ENCODE measurements at places on chromosomes 2 and 18.
A peak's percentile ranks its signal among the peaks of the same experiment; 100 is the strongest.

- DNase-seq: no peak
Observed at GRCh38 chr2:202490479-202490878, 114.4 kb downstream of the BMPR2 start.

DNA sequence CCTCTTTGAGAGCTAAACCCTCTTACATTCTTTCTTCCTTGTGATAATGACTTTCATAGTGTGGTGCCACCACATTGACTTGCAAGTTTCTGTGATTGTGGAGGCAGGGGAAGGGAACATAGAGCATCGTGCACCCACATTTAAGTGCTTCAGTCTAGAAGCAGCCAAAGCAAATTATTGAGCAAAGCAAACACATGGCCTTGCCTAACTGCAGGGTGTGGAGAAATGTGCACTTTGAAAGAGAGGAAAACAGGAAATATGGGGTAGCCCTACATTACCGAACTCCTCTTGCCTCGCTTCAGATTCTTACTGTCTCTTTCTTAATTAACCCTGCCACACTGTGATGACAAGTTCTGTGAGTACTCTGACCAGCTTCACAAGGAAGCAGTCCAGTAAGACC is 814.6 kb downstream of the SLC4A3 start:
- no peak for DNase-seq

- DNase-seq: no peak
Observed at GRCh38 chr2:239035361-239035814, 187.5 kb downstream of the TWIST2 start.

DNA sequence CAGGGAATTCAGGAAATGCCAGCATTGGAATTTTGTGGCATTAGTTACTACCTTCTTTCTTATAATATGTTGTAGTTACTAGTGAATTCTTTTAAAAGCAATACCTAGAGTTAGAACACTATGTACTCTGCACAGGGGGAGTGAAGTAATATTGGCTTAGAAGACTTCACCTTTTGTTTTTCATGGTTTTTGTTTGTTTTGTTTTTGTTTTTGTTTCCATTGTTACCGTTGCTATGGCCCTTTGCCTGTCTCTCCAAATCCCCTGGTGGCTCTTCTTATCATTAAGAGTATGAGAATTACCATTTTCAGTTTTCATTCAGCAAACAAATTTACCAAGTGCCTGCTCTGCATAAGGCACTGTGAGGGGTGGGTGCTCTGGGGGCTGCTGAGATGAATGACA is 160.1 kb downstream of the HAUS1 start:
- DNase-seq: no peak

- no peak for DNase-seq
Observed at GRCh38 chr2:191854382-191855372, 7.8 kb upstream of the CAVIN2 start.

DNA sequence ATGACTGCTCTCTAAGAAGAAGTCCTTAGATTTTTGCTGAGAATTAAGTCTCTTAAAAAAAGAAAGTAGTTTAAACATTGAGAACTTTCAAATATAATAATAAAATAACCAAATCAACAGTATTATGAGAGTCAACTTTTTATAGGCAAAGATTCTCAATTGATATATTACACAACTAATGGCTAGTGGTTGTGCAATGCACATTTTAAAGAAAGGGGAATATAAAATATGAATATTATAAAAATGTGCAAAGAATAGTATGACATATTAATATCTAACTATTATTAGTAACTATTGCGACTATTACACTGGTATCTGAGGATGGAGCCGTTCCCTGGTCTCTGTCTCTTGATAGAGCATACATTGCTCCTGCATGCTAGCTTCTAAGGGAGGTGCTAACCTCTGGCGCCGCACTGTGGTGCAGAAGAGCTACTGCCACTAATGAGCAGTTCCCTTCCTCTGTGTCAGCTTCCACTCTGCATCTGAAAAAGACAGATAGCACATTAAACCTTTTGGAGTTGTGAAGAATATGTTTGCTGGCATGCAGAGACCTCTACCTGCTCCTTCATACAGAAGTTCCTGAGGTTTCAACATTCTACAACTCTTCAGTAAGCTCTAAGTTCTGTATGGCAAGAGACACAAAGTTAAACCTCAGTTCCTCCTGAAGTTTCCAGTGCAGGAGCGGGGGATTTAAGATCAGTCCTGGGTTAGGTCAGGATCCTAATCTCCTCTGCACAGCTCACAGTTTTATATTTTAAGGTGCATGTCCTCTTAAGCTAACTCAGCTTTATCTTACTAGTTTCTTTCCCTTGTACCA is 3.5 kb upstream of the SLC9A2 start:
- no peak for DNase-seq

GRCh38 chr2:135916207-135916606 is 40.0 kb upstream of the MCM6 start:
- peak; percentile 4 for DNase-seq

GRCh38 chr2:199469514-199470360 is 12.0 kb upstream of the SATB2 start:
- DNase-seq: no peak

DNA sequence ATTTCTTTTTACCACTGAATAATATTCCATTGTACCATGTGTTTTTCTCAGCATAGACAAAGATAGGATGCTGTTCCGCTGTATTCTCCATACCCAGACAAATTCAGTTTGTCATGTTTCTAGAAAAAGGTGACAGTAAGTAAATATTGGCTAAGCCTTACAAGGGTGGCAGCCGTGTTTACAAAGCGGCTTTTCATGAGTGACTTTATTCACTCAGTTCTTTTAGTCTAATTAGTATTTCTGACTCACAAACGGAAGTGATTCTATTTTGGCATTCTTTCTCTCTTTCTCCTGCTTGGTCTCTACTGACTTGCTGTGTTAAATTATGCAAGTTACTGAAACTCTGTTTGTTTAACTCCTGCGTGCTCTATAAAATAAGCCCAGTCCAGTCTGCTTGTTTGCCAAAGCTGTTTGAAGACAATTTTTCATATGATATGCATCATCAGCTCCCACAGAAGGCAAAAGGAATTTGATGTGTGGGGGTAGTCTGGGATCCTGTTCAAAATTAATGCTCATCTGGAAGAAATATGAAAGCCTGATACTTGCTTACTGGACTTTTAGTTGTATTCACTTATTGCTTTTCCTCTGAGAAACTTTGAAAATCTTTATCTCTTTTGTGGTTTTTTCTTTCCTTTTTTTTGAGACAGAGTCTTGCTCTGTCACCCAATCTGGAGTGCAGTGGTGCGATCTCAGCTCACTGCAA is 2.3 kb upstream of the PLEKHH2 start:
- peak; percentile 31 for DNase-seq

- DNase-seq: no peak
Observed at GRCh38 chr2:196434217-196434616, 205.3 kb upstream of the CCDC150 start.

DNA sequence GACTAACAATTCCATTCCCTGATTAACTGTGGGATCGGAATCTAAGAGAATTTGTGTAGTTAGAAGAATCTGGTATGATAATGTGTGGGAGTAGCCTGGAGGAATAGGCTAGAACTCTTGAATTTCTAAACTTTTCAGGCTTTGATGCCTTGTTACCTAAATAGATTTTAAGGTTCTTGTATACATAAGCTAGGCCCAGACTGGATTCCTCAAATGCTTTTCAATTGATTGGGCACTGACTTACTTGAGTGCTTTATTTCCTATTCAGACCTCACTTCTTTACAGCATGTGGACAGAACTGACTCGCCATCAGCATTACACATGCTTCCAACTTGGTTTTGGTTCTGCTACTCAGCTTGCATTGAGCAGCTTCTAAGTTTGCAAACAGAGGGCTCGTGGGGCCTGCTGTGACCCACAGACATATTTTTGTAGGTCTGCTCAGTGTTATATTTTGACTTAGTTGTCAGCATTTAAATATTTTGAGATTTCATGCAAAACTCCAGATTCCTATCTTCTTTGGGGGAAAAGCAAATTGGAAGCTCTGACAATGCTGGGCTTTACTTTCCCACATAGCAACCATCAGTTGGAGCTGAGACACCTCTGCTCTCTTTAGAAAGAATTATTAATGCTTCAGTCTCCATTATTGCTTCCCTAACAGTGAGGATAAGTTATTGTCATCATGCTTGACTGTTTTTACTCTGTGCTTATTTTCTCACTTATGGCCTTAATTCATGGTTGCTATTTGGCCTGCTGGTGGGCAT is 5.7 kb downstream of the PARD3B start:
- no peak for DNase-seq

- DNase-seq: peak; percentile 55
Observed at GRCh38 chr2:219171231-219171651, 1.4 kb upstream of the SLC23A3 start.

DNA sequence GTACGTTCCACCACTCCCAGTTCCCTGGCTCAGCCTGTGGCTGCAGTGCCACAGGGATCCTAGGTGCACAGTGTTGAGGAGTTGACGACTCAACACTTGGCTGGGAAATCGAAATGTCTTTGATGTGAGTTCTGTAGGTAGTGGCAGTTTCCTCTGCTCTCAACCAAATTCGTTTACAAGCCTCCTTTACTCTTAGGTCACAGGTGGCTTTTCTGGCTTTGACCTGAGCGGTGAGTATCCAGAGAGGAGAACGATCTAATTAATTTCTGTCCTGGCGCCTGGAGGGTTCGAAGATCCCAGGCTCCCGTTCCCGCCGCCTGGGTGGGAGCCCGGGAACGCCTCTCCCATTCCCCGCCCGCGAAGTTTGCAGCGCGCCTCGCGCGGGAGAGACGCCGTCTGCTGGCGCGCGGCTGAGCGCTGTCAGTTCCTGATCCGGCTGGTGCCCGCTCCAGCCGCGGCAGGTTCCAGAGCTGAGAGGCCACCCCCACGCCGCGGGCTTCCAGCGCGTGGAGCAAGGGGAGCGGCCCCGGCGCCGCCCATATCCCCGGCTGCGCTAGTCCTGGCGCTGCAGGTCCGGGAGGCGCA is at the start of gene LAMA3:
Gene LAMA3, plus strand, starts transcription at position 423 of the 585 bp plus-strand sequence. CDS start 231 bp downstream, outside the sequence.
- no peak for DNase-seq

DNA sequence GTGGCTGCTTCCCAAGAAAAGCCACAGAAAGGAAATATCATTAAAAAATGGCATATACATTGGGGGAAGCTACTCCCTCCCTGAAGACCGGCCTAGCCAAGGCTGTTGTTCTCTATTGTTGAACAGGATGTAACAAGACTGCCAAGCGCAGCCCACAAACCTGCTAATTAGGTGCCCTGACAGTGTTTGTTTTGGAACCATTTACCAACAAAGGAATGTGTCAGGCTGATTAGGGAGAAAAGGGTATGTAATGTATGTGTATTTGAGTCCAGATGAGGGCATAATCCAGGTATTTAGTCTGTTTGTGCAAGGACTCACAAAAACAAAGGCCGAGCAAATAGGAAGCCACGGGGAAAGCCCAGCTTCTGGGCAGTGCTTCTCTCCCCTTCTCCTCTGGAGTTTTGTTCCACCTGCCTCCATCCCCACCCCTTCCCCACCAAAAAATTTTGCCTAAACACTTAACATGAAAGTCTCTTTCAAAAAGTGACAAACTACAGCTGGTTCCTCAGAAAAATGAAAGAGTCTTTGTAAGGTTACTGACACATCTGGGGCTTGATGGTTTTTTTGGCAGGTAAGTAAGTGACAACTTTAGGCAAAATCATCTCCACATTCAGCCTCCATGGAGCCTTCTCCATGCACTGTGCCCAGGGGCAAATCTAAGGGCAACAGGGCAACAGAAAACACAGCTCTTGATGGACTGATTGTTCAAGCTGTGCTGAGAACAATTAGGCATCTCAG is 78.3 kb upstream of the FZD5 start:
- peak; percentile 67 for DNase-seq

DNA sequence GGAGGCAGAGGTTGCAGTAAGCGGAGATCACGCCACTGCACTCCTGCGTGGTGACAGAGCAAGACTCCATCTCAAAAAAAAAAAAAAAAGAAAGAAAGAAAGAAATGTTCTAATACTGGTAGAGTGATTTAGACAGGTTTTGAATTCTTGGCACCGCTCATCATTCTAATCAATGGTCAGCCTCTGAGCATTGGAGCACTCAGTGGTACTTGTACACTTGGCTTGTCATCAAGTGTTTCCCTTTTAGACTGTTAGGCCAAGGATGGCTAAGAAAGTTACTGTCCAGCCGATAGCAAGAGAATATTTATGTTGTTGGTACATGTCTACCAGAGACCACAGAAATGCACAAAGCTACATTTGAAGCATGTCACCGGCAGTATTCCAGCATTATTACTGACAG is 444.1 kb upstream of the RAB12 start:
- DNase-seq: no peak

DNA sequence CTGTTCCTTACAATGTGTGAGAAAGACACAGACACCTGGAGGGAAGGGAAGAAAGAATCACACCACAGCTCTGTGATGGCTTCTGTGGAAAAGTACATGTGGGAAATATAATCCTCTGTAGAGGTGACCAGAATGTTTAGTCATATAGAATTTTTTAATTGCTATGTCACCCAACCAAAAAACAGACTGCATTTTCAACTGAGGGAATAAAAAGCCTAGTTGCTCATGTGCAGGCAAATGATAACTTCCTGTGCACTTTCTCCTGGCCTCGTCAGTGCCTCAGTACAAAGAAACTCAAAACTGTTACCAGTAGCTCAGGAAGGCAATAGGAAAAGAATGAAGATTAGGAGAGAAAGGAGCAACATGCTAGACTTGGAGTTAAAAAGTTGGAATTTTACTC is 326.8 kb downstream of the OSR1 start:
- DNase-seq: no peak

DNA sequence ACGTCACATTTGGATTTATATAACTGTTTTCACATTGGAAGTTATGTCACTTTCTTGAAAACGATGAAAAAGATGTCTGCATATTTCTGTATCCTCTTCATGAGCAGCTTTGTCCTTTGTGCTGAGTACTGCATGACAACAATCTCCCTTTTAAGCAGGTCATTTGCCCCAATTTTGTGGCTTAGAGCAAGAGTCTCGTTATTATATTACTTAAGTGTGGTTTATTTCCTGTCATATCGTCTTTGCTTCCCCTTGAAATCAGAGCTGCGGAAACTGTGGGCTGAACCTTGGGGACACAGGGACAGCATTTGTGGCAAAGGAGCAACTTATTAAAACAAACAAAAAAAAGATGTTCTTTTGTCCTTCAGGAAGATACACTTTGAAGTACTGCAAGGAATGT is 254.0 kb upstream of the DSEL start:
- no peak for DNase-seq

DNA sequence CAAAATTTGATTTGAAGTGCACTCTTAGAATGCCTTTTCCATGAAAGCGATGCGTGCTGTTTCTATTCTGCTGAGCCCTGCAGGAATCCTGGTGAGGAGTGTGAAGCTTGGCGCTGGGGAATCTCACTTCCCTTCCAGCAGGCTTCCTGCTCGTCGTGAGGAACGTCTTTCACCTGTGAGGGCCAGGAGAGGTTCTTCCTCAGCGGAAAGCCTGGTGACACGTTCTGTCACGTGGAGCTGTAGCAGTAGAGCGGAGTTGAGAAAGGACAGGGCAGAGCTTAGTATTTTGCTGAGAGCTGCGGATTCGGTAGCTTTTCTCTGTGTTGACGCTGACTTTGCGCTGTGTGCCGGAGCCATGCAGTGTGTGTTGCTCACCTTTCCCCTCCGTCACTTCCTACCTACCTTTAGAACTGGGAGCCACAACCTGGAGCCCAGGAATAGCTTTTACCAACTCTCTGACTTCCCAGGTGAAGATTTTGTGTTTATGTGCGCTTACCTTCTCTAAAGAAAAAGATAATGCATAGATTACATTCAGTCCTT is 294.8 kb downstream of the PTGR3 start:
- no peak for DNase-seq

GRCh38 chr2:166304656-166305055 is 71.1 kb downstream of the SCN9A start:
- DNase-seq: no peak

Measured in kidney epithelial cell (primary cell).